ENCODE measurements at places on chromosomes 2 and 18.

DNA sequence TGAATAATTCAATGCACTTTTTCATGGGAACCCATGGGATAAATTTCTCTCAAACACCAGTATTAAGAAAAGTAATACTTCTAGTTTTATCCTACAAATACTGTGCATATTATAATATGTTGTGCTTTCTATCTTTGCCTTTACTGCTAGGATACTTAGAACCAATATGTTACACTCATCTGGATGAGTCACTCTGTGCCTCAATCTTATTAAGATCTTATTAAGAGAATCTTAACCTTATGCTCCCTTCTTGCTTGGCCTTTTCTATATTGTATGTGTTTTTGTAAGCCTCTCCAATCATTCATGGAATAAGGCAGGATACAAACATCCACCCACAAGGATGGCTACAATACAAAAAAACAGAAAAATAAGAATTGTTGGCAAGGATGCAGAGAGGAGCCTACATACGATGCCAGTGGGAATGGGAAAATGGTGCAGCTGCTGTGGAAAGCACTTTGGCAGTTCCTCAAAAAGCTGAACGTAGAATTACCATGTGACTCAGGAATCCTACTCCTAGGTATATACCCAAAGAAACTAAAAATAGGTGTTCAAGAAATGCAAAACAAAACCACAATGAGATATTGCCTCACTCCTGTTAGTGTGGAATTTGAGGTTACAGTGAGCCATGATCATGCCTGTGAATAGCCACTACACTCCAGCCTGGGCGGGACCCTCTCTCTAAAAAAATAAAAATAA is 10.7 kb upstream of the TWSG1 start:
- DNase-seq, result no peak

- DNase-seq, result no peak
These were observed 290.5 kb upstream of the HS6ST1 start for GRCh38 chr2:128608921-128609880.

GRCh38 chr2:205780645-205781044 is 98.3 kb downstream of the NRP2 start:
- DNase-seq, result no peak

- DNase-seq, result no peak
These were observed 94.4 kb downstream of the CRIM1 start for GRCh38 chr2:36449943-36450392.

DNA sequence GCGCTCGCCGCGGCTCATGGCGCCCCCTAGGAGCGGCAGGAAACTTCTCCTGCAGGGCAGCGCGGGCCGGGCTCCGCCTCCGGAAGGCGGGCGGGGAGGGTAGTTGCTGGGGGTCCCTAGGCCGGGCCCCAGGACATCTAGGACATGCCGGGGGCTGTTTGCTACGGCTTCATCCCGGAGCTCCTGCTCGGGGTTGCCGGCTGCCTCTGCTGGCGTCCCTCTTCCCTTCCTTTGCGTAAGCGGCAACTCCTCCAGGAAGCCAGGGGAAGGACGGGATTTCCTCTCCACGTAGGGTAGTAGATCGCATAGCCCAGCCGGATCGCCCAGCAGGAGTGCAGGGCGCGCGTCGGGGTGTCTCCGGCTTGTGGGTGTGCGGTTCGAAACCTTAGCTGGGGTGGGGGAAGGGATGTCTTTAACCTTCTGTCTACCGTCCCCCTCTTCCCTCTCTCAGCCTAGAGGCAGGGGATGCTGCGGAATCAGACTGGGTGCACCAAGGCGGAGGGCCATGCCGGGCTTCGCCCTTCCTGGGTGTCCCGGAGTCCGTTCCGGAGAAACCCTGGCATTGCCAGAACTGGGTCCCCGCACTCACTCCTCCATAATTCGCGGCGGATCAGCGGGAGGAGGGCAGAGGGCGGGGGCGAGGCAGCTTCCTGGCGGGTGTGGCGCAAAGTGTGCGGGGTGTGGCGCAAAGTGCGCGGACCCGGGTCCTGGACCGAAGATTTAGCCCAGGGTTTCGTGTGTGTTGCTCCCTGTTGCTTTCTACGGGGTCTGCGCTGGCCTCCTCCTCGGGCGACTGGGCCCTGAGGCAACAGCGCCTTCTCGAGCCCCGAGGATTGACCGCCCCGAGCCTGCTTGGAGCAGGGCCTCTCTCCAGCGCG is 12.2 kb upstream of the SKOR2 start:
- no peak for DNase-seq

DNA sequence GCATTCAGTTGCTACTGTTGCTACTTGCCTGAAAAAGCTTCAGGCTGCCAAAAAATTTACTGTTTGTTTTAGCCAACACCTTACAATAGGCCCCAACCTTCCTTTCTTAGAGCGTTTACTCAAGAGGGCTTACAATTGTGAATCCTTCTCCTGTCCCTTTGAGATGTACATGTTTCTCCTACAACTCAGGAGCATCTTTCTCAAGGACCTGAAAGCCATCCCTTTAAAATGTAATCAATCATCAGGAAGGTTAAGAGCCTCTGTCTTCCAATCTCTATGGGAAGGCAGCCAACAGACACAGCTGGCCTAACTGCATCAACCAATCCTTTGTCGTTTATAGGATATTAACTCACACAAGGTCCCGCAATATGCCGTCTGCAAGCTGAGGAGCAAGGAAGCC is 3.4 kb upstream of the IER3IP1 start:
- DNase-seq, result no peak

DNA sequence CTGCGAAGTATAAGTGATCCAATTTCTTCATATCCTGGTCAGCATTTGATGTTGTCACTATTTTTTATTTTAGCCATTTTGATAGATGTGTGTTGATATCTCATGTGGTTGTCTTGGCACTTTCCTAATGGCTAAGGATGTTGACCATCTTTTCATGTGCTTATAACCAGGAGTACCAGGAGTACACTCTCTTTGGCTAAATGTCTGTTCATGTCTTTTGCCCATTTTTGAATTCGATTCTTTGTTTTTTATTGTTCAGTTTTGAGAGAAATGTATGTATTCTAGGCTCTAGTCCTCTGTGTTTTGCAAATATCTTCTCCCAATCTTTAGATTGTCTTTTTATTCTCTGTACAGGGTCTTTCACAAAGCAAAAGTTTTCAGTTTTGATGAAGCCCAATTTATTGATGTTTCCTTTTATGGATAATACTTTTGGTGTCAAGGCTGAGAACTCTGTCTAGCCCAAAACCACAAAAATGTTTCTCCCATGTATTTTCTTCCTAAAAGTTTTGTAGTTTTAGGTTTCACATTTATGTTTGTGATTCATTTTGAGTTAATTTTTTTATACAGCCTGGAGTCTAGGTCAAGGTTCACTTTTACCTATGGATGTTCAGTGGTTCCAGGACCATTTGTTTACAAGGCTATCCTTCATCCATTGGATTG is 65.4 kb downstream of the SDC1 start:
- no peak for DNase-seq

GRCh38 chr2:26067980-26068507 is 34.2 kb downstream of the RAB10 start:
- DNase-seq, result no peak

GRCh38 chr2:239471011-239471792 is 70.4 kb upstream of the HDAC4 start:
- DNase-seq, result no peak

GRCh38 chr2:235870515-235870914 is 297.7 kb downstream of the GBX2 start:
- DNase-seq, result no peak

- DNase-seq, result no peak
These were observed 111.3 kb upstream of the CREB1 start for GRCh38 chr2:207418419-207418818.

GRCh38 chr18:7230626-7231349 is at the start of gene LRRC30:
TSS of gene LRRC30 (plus strand) at chr18:7231089. CDS start at chr18:7231139, 50 bp downstream.
- DNase-seq, result no peak

DNA sequence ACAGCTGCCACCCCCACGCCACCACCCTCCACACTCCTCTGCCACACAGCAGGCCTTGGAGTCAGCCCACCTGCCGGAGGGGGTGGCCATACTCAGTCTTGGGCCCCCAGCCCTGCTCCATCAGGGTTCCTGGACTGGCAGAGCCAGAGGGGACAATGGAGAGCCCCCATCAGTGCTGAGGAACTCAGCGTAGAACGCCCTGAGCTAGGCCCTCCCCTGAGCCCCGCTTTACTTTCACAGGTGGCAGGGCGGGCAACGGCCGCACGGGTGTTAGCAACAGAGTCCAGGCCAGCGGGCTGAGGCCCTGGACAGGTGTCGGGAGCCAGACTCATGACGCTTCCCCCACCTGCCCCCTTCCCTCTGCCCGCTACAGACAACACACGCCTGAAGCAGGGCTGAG is 47.1 kb downstream of the FOSL2 start:
- DNase-seq, result no peak

DNA sequence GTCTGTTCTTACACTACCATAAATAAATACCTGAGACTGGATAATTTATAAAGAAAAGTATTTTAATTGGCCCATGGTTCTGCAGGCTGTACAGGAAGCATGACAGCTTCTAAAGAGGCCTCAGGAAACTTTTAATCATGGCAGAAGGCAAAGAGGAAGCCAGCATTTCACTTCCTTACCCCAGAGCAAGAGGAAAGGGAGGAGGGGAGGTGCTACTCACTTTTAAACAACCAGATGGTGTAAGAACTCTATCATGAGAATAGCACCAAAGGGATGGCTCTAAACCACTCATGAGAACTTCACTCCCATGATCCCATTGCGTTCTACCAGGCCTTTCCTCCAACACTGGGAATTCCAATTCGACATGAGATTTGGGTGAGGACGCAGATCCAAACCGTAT is 344.4 kb upstream of the SLC39A10 start:
- no peak for DNase-seq

- DNase-seq, result no peak
These were observed 6.3 kb upstream of the CTAGE1 start for GRCh38 chr18:22423878-22424564.

DNA sequence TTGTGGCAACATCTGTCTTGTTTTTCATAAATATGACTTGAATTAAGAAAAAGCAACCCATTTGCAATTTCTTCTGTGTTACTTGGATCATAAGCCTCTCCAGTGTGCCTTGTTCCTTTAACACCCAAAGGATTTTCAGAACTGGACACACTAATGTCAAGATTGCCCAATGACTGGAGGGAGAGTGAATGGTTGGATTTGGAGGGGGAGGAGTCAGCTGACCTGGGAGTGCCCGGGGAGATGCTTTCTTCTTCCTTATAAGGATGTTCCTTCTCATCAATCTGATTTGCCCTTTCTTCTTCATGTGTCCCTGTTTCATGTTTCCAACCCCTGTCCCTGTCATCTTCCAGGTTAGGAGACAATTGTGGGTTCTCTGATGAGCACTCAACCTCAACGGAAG is 48.8 kb downstream of the ALPK2 start:
- DNase-seq, result no peak

GRCh38 chr2:48356701-48357325 is 173.1 kb upstream of the STON1 start:
- no peak for DNase-seq

DNA sequence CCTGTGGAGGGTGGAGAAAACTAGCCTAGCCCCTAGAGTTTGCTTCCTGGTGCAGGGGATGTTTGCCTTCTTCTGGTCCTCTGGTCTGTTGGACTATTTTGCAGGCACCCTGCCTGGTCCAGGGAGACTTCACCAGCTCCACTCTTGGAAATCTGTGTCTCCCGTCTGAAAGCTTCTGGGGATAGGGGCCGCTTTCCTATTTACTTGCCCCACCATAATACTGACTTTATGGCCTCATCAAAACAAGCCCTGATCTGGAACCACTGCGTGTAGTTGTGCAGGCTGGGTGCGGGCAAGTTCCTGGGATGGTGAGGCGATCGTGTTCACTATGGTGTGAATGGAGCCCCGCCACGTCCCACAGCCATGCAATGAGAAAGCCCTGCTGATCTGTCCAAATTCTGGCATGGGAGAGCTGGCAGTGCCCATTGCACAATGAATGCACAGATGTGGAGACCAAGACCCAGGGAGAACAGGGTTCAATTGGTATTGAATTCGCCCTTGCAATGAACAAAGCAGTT is 74.3 kb downstream of the DDX1 start:
- no peak for DNase-seq

- no peak for DNase-seq
These were observed 4.0 kb upstream of the RTP5 start for GRCh38 chr2:241865416-241865956.

GRCh38 chr2:17476064-17476463 is 42.2 kb downstream of the RAD51AP2 start:
- no peak for DNase-seq

- no peak for DNase-seq
These were observed 331.1 kb downstream of the GULP1 start for GRCh38 chr2:188622601-188623260.

DNA sequence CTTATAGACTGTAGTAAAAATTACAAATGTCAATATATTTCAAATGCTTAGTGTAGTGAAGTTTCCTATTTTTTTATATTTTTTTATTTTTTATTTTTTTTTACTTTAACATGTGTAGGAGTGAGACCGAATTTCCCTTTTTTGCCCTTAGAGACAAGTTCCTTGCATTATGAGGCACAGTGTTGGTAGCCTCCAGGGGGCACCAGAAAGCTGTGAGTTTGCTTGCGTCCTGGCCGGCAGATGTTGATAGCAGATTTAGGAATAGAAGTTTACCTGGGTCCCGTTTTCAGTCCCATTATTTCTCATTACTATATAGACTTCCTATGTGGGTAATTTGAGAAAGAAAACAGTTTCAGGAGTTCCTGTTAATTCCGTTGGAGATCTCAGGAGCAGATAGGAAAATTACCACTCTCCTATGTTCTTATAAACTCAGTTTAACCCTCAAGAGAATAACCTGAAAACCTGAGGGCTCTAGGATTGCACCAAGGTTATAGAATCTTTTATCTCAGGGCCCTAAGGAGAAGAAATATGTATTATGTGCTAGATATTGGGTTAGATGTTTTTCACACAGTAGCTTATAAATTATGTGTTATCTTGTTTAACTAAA is 157.5 kb upstream of the SESTD1 start:
- DNase-seq, result no peak

All from stimulated activated CD8-positive, alpha-beta memory T cell treated with anti-CD3 and anti-CD28 coated beads, Interleukin-15, amount 100 ng/mL, for 24 hours (primary cell).